Fibroblast of mammary gland (primary cell): ENCODE measurements at places on chromosomes 6 and 20.

GRCh38 chr20:21685981-21686380 lies 19.5 kb upstream of the PAX1 start:
- no peak for DNase-seq

GRCh38 chr6:164097551-164098398 lies 683.3 kb downstream of the QKI start:
- DNase-seq, result peak; percentile 73

GRCh38 chr6:145818796-145819195 lies 4.2 kb upstream of the FBXO30 start:
- DNase-seq, result no peak

- no peak for DNase-seq
Measured at GRCh38 chr6:3406891-3407809, 49.7 kb downstream of the SLC22A23 start.
